ENCODE measurements at places on chromosomes 13 and 19.

DNA sequence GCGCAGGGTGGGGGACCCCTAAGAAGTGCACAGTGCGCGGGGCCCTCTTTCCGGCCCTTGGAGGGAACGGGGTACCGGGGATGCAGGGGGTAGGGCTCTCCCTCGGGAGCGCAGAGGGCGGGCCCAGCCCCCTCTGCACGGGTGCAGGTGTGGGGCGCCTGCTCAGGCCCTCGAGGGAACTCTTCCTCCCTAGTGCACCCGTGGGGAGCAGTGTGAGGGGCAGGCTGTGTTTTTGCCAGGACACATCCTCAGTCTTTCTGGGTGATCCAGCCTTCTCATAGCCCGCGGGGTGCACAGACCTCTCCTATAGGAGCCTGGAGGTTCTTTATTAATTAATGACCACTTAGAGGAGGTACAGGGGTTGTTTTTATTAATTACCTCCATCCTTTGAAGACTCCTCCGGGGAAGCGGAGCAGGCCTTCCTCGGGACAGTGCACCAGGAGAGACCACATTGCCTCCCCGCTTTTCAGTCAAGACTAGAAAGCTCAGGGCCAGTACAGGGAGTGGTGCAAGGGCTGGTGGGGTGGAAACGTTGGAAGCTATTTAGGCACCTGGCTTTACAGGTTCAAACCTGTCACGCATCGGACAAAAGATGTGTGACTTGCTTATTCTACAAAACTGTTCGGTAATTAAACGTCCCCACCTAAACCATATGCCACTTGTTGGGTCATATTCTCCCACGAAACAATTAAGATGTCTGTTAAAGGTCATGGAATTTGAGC is 598 bp upstream of the GJB6 start:
- DNase-seq, result no peak

GRCh38 chr19:33098055-33098534 is 17.1 kb downstream of the GPATCH1 start:
- no peak for DNase-seq

DNA sequence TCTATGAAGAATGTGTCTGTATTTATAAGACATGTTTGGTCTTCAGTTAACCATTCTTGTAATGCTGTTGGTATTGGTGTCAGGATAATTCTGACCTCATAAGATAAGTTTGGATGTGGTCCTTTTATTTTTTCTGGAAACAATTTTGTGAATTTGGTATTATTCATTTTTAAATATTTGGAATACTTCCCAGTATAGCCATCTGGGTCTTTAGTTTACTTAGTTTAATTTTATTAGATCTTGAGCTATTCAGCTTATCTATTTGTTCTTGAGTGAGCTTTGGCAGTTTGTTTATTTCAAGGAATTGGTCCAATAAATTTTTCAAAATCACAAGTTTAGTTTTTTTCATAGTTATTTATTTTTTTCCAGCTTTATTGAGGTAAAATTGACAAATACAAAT is 335.4 kb upstream of the PCDH20 start:
- no peak for DNase-seq

DNA sequence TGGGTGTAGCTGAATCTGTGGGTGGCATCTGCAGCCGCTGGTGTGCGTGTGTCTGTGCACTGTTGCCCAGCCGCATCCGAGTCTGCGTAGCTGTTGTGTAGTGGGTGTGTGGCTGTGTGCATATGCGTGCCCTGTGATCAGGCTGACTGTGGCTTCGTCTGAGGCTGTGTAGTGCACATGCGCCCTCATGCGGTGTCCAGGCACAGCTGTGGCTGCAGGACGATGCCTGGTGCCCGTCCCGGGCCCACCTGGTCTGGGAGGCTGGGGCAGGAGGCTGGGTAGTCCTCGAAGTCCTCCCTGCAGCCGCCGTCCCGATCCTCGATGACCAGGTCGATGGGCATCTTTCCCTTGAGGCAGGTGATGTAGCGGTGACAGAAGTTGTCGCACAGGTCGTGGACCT is 4.9 kb downstream of the MEIS3 start:
- DNase-seq, result no peak

- DNase-seq, result no peak
Measured at GRCh38 chr19:19033176-19033425, 216 bp downstream of the SUGP2 start.

DNA sequence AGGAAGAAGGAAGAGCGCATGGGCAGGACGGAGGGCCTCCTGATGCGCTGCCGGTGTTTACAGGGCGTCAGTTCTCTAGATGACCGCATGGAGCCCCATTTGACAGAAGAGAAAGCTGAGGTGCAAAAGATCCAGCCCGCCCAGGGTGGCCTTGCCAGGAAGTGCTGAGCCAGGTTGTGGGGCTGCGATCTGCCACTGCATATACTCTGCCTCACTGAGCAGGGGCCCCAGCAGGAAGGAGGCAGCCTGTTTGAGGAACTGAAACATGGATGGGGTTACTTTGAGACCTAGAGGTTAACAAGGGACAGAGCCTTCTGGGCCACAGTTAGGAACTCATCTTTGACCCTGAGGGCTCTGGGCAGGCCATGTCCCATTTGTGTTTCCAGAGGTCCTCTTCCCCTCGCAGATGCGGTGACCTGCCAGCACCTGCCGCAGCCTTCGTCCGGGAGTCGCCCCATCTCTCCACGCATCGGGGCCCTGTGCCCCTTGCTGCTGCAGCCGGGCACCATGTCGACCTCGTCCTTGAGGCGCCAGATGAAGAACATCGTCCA is 3.2 kb downstream of the EPN1 start:
- no peak for DNase-seq

- no peak for DNase-seq
Measured at GRCh38 chr13:50942630-50943311, 33.2 kb downstream of the RNASEH2B start.

DNA sequence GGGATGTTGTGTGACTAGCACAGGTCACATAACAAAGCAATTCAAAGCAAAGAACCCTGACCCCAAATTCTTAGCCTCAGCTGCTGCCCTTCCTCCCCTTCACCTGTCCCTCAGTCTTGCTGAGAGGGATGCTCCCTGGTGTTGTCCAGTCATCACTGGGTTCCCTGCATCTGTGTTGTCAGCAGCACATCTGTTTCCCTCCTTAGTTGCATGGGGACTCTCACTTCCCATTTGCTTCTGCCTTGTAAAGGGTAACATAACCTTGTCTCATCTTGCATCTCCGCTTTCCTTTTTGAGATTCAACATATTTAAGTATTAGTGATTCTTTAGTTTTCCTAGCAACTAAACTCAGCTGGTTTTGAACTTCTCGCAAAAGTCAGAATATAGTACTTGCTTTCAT is 54.0 kb downstream of the SPATA13 start:
- no peak for DNase-seq

- DNase-seq, result no peak
Measured at GRCh38 chr13:37966266-37966665, 96.7 kb upstream of the TRPC4 start.

DNA sequence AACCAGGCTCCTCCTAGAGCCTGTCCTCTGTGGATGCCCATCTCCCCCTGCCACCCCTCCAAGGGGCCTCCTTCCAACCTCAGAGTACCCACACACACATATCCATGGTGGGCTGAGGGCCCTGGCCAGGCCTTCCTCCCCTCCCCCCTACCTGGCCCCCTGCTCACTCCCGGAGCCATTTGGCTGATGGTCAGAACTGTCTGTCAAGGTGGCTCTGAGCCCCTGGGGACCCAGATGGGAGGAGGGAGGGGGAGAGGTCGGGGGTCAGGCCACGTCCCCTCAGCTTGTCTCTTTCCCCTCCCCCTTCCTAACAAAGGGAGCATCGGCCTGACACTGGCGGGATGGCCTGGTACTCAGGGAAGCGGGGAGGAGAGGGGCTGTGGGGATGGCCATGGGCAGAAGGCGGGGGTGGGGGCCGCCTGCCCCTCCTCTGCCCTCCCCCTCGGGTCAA is 18.7 kb upstream of the POU2F2 start:
- DNase-seq, result no peak

GRCh38 chr13:41651413-41652058 is 194.2 kb downstream of the RGCC start:
- DNase-seq, result no peak

GRCh38 chr13:44287958-44288357 is 85.7 kb upstream of the SERP2 start:
- no peak for DNase-seq

- DNase-seq, result no peak
Measured at GRCh38 chr19:18396471-18397241, 766 bp downstream of the LRRC25 start.

DNA sequence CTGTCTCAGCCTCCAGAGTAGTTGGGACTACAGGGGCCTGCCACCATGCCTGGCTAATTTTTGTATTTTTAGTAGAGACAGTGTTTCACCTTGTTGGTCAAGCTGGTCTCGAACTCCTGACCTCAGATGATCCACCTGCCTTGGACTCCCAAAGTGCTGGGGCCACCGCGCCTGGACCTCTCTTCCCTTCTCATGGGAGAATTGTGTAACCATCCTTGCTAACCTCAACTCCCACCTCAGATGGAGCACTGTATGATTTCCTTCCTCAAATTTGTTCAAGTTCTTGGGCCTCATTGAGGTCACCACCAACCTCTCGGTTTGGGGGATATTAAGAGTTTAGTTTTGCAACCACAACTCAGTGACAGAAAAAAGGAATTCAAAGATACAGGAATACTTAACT is 10.7 kb downstream of the LILRA5 start:
- no peak for DNase-seq

- no peak for DNase-seq
Measured at GRCh38 chr19:58183817-58184215, 955 bp downstream of the ZNF274 start.

- DNase-seq, result peak; percentile 13
Measured at GRCh38 chr13:80030491-80030890, 310.4 kb downstream of the SPRY2 start.

DNA sequence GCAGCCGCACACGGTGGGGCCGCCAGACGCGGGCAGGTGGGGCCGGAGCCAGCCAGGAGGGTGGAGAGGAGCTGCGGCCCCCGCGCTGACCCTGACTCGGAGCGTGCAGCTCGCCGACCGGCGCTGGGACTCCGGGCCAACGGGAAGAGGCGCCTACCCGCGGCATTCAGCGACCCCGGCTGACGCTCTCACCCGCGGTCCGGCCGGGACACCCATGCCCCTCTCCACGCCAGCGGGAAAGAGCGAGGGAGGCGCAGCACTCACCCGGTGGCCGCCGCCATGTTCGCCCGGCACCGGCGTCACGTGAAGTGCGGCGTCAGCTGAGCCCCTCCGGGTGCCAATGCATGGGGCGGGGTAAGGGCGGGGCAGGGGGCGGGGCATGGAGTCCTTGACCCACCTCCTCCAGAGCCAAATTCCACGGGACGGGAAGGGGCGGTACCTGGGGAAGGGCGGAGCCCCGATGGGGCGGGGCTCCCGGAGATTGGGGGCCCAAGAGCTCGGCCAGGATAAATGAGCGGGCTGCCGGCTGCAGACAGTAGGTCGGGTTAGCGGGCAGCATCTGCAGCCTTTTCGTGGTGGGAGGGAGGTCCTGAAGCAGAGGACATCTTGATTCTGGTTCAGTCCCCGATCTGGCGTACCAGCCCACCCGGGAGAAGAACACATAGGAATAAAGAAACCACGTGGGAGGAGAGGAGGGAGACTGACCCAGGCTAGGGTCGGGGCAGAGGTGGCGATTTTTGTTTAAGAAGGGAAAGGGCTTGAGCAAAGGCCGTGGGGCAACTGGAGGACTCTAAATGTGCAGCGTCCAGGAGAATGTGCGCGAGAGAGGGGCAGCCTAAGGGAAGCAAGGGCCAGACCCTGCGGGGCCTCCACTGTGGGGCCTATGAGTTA is at the start of gene PEPD:
Gene PEPD, minus strand, starts transcription at position 312 of the 891 bp plus-strand sequence. Its CDS starts 31 bp downstream, at position 281.
- DNase-seq, result peak; percentile 69

DNA sequence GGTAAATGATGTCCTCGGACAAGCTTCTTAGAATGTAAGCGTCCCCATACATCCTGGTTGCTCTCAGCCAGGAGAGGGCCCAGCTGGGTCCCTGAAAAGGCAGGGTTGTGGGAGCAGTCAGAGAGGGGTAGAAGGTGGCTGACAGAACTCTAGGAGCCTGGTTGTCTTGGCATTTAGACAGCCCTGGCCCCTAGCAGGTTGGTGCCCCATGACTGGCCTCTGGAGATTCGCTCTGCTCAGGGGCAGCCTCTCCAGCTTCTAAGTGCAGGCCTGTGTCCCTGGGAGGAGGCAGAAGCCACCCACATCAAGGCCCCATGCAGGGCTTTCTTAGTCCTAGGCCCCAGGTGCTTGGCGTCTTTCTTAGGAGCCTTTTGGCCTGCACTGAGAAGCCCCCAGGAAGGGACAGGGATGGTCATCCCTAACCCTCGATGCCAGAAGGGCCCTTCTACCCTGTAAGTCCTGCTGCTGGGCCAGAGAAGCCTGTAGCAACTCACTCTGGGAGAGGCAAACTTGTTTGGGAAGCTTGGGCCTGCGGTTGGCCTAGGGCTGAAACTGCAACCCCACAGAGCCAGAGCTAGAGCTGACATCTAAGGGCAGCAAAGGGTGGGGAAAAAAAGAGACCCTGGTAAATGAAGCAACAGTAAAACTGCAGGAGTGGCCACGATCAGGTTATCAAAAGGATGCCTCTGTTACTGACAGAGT is 2.8 kb upstream of the CDX2 start:
- no peak for DNase-seq

- DNase-seq, result no peak
Measured at GRCh38 chr13:32278426-32278825, 36.7 kb downstream of the ZAR1L start.

GRCh38 chr19:57812226-57812625 is 2.5 kb downstream of the ZNF552 start:
- no peak for DNase-seq

GRCh38 chr13:26628706-26629105 is 71.2 kb downstream of the WASF3 start:
- DNase-seq, result no peak

DNA sequence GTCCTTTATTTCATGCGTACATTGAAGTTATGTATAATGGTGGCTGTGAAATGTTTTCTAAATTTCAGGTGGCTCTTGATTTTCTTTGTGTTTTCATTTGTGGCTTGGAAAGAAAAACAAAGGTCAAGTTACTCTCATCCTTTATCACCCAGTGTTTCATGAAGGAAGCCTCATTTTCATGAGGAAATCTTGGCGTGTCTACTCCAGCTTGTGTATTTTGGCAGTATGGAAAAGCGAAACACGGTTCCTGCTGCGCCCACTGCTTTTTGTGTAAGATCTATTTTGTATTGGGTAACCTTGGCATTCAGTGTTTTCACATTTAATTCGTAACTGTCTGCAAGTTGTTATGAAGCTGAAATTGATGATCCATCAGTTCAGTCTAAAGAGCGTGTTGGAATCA is 147.0 kb upstream of the RNF113B start:
- DNase-seq, result no peak

- no peak for DNase-seq
Measured at GRCh38 chr19:12648088-12648487, 18.5 kb downstream of the MAN2B1 start.

GRCh38 chr13:48233889-48234488 is 983 bp downstream of the ITM2B start:
- peak; percentile 24 for DNase-seq

- no peak for DNase-seq
Measured at GRCh38 chr19:31351056-31351854, 2.0 kb upstream of the TSHZ3 start.

- DNase-seq, result no peak
Measured at GRCh38 chr19:35872180-35872579, 3.8 kb downstream of the APLP1 start.

DNA sequence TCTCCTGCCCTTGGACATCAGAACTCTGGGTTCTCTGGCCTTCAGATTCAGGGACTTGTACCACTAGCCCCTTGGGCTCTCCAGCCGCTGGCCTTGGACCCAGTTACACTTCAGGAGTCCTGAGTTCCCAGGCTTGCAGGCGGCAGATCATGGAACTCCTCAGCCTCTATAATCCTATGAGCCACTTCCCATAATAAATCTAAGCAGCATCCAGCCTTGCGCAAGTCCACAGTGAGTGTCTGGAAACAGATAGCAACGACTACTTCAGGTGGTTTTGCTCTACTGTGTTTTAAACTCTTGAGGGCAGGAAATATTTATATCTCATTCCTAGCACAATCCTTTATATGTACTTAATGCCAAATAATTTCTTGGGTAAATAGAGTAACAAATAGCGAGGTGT is 92.3 kb downstream of the COL4A1 start:
- DNase-seq, result no peak

Measured in DMS 273 treated with DMSO at 0.1 percent for 48 hours (cell line).